ENCODE measurements at places on chromosomes 5 and 9. TPM values are rescaled to one million over a fixed set of nuclear protein-coding genes. Genes with fewer than 3 reads are reported as not detected.

The GPR150 gene
- total RNA-seq: not detected

The GAS1 gene
- 6.6 TPM for total RNA-seq

DNA sequence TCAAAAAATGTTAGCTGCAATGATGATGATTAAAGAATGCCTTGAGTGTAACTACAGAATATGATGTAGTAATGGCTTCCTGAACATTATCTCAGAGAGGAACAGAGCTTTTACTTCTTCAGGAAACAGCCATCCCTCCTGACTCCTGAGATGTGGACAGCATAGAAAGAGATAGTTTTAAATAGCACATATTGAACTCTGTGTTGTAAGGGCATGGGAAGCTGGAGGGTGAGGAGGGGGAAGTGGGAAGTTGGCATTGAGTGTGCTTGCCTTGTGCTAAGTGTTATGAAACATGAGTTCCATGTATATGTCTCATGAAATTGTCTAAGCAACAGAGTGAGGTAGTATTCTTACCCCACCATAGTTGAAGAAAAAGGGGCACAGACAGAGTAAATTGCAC, 161.5 kb upstream of the SLC28A3 start:
- no peak for DNase-seq

DNA sequence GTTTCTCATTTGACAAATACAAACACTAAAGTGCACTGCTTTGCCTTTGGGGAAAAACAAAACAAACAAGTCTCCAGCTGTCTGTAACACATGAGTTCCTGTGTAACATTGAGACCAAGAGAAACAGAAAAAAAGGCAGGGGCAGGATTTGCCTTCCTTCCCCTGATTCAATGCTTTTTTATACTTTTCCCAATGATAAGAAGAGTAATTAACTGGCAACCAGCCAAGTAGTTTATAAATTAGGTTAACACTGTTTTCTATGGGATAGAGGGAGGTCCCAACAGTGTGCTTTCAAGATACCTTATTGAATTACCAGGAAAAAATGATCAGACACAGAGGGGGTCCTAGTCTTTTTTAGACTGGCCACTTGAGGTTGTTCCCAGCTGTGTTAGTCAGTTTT, 346.8 kb downstream of the TRIM36 start:
- no peak for DNase-seq

GRCh38 chr5:117955831-117956230, 1032.5 kb downstream of the DTWD2 start:
- no peak for DNase-seq

DNA sequence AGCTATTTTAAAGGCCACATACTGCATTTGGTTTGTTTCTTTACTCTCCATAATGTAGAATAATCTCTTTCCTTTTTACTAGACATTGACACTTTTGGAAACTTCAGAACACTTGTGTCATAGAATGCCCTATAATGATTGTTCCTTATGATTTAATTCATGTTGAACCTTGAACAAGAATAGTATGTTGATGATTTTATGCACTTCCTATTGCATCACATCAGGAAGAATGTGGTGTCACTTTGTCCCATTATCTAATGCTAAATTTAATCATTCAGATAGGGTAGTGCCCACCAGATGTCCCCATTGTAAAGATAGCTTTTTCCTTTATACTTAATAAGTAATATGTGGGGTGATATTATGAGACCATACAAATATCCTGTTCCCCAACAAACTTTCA, 19.4 kb upstream of the DEPDC1B start:
- DNase-seq: no peak

DNA sequence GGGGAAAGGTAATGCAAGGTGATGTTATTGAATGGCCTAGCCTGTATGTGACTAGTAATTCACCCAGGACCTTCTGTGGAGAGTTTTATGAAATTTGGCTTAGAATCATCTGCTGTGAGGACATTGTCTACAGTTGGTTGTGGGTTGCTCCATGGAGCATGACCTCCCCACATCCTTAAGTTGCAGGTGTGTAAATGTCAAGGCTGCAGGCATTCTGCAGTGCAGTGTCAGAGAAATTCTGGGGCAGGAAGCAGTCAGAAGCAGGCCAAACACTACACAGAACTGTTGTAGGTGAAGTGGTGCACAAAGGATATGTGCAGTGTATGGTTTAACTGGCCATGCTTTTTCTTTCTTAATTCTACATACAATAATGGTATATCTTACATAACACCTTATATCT, 588.3 kb downstream of the EBF1 start:
- DNase-seq: no peak

DNA sequence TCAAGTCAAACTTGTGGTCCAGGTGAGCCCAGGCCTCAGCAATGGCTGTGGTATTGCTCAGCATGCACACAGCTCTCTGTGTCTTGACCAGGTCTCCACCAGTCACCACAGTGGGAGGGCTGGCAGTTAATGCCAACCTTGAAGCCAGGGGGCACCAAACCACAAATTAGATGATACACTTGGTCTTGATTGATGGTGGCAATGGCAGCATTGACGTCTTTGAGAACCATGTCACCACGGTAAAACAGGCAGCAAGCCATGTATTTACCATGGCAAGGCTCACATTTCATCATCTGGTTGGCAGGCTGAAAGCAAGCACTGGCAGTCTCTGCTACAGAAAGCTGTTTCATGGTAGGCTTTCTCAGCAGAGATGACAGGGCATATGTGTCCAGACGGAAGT, 40.0 kb downstream of the NIM1K start:
- DNase-seq: peak; percentile 44

GRCh38 chr9:3608011-3608410, 82.2 kb upstream of the RFX3 start:
- DNase-seq: no peak

GRCh38 chr5:39176759-39177630, 42.4 kb downstream of the FYB1 start:
- no peak for DNase-seq

DNA sequence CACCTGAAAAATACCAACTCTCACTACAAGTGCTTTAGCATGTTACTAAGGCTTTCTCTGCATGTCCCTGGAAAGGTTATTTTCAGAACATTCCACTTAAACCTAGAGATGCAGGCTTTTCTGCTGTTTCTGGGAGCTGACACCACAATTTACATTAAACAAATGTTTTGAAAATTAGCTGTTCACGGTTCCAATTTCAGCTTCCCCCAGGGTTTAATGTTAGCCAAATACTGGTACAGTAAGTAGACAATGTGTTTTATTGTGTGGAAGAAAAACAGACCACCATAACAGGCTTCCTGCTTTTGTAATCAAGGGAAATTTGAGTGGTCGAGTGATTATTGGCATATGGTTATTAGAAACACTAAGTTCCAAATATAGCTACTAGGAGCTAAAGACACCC, 32.0 kb downstream of the MACROH2A1 start:
- DNase-seq: peak; percentile 34

DNA sequence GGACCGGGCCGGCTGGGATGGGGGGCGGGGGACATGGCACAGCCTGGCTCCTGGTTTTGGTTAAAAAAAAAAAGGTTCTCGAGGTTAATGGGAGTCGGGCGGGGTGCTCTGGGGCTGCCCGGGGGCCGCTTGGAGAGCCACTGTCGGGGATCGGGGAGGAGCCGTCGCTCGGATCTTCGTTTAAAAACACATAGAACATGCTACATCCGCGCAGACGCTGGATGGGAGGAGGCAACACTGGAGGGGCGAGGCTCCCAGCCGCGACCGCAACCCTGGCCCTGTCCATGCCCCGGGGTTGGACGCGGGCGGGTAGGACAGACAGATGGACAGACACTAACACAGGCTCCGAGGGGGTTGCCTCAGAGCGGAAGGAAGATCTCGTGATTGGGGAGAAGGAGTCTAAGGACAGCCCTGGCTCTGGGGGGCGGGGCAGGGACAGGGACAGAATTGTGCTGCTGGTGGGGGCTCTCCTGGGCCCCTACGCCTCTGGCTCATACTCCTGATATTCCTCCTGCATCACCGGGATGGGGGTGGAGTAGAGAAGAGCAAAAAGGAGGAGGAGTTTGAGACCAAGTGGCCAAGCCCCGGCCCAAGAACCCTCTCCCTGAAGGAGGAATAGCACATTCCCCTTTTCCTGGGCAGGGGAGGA, 9.9 kb downstream of the SNCB start:
- no peak for DNase-seq

Measured in H4 (cell line).